ENCODE measurements at places on chromosomes 2 and 18. TPM values are rescaled to one million over a fixed set of nuclear protein-coding genes. Genes with fewer than 3 reads are reported as not detected.

DNA sequence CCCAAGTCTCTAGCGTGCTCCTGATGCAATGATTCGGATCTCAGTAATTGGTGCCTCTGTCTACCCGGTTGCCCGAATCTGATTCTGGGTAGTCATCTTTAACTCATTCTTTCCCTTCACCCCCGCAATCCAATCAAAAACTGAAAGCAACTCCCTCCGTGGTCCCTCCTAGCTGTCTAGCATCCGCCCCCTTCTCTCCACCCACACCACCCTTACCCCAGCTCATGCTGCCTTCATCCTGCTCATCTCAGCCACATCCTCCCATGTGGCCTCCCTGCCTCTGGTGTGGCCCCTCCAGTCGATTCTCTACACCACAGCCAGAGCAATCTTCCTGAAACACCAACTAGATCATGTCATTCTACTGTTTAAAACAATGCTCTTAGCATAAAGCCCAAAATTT is 62.3 kb downstream of the TTC32 start:
- no peak overlapping the region for H3K4me3 ChIP-seq
- H3K36me3 ChIP-seq: no peaks in the 10 kb centered on the region
- H3K27me3 ChIP-seq: peaks cover 38% of the 10 kb centered on the region
- H3K4me1 ChIP-seq: peaks cover 5% of the 10 kb centered on the region
- H3K27ac ChIP-seq: no peak overlapping the region

DNA sequence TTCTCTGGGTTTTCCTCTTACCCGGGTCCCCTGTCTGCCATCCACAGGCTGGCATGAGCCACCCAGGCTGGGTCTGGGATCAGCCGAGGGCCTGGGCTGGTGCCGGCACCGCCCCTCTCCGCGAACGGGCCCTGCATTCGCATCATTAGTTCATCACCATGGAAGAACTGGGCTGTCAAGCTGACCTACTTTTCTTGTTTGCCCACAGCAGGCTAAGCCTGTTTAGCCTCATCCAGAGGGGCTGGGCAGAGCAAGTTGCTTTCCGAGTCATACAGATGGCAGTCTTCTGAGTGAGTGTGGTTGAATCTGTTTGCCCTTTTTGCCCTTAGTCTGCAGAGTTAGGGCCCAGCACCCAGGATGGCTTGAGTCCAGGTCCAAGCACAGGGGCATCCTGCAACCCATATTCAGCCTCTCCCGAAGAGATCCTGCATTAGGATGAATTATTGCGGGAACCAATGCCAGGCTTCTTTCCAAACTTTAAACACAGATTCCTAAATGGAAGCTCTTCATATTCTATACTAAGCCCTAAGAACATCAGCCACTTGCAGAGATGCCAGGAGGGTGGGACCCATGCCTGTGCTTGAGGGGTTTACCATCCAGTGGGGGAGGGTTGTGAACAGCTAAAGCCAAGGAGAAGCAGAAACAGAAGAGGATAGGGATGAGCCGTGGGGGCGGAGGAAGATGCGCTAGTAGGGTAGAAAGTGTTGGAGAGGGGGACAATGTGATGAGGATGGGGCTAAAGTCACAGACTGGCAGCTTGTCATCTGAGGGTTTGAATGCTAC is 68.0 kb downstream of the NPAS2 start:
- no peaks in the 10 kb centered on the region for H3K36me3 ChIP-seq
- H3K4me3 ChIP-seq: no peak overlapping the region
- peaks cover 16% of the 10 kb centered on the region for H3K4me1 ChIP-seq
- H3K27ac ChIP-seq: no peak overlapping the region
- DNase-seq: no peak

CACNB4 gene
- 3.3 TPM for total RNA-seq

GRCh38 chr2:12658310-12658945 is 58.3 kb upstream of the TRIB2 start:
- no peaks in the 10 kb centered on the region for H3K36me3 ChIP-seq
- no peak for DNase-seq
- no peaks in the 10 kb centered on the region for H3K27me3 ChIP-seq
- peaks cover 1% of the 10 kb centered on the region for H3K4me1 ChIP-seq
- no peak overlapping the region for H3K27ac ChIP-seq

DNA sequence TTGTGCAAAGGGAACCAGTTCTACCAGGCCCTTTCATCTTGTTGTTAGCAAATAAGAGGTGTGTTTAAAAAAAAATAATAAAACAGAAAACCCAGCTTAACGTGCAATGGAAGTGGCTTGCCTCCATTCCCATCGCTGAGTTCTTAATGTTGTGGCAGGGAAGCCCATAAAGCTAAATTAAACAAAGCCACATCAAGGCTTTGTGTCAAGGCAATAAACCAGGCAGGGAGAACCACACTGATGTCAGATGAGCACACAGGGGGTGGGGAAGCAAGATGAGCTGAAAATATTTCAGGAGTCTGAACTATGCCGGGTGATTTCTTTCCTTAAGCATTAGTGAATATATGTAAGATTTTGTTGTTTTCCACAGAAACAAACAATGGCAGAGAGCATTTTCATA is 73.5 kb downstream of the PHLPP1 start:
- peak overlapping the region; percentile 84 for H3K27ac ChIP-seq
- H3K27me3 ChIP-seq: no peaks in the 10 kb centered on the region
- DNase-seq: no peak
- peaks cover 76% of the 10 kb centered on the region for H3K4me1 ChIP-seq

POTEI gene
- 7.0 TPM for total RNA-seq

DNA sequence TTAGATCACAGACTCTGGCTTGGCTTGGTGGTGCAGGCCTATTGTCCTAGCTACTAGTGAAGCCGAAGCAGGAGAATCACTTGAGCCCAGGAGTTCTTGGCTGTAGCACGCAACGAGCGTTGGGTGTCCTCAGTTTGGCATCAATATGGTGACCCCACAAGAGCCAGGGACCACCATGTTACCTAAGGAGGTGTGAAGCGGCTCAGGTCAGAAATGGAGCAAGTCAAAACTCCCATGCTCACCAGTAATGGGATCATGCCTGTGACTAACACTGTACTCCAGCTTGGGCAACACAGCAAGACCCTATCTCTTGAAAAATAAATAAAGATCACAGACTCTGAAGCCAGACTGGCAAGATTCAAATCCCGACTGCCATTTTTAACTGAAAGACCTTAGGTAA is 1.7 kb upstream of the NOL10 start:
- no peaks in the 10 kb centered on the region for H3K36me3 ChIP-seq
- peak overlapping the region; percentile 75 for H3K27ac ChIP-seq
- no peaks in the 10 kb centered on the region for H3K27me3 ChIP-seq
- no peak overlapping the region for H3K4me3 ChIP-seq
- peaks cover 6% of the 10 kb centered on the region for H3K4me1 ChIP-seq

DNA sequence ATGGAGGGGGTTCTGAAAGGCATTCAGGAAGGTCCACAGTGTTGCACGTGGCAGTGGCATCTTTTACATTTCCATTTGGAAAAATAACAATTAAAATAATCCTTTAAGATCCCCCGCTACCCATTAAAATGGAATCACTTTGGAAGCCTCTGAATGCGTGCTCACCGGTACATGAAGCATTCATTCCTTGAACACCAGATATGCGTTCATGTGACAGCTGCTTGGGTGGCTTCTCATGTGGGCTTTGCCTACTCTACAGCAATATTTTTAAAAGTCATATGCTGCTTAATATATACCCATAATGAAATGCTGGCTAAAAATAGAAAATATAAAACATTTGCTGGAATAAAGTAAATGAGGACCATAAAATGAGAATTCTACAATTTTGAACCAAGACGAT is 14.4 kb upstream of the HAAO start:
- no peak overlapping the region for H3K4me3 ChIP-seq
- peaks cover 24% of the 10 kb centered on the region for H3K4me1 ChIP-seq
- DNase-seq: no peak
- no peak overlapping the region for H3K27ac ChIP-seq
- H3K27me3 ChIP-seq: no peaks in the 10 kb centered on the region
- no peaks in the 10 kb centered on the region for H3K36me3 ChIP-seq

DSG1 gene
- total RNA-seq: 0.09 TPM

DNA sequence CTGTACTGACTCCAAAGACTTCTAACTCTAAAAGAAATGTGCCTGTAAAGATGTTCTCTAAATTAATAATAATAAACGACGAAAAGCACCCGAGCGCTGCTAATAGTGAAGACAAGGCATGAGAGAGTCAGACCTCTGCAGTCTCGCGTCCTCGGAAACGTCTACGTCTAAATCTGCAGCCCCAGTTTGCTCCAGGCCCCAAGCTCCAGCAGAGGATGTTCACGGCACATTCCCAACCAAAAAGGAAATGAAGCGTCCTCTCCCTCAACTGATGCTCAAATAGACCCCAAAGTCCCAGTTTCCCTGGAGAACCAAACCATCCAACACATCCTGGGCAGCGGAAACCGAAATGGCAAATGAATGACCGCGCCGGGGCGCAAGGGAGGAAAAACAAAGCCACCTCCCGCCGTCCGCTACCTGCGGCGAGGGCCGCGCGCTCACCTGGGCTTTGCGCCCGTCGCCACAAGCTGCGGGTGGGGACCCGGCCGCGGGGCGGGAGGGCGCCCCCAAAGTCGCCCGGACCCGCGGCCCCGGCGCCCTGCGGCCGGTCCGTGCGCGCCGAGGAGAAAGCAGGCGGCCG is 47.1 kb upstream of the CCDC150 start:
- no peaks in the 10 kb centered on the region for H3K36me3 ChIP-seq
- H3K27ac ChIP-seq: peak overlapping the region; percentile 95
- H3K27me3 ChIP-seq: peaks cover 16% of the 10 kb centered on the region
- H3K4me3 ChIP-seq: peak overlapping the region; percentile 93
- DNase-seq: peak; percentile 68
- peaks cover 36% of the 10 kb centered on the region for H3K4me1 ChIP-seq

CTAGE1 gene
- 0.07 TPM for total RNA-seq

DNA sequence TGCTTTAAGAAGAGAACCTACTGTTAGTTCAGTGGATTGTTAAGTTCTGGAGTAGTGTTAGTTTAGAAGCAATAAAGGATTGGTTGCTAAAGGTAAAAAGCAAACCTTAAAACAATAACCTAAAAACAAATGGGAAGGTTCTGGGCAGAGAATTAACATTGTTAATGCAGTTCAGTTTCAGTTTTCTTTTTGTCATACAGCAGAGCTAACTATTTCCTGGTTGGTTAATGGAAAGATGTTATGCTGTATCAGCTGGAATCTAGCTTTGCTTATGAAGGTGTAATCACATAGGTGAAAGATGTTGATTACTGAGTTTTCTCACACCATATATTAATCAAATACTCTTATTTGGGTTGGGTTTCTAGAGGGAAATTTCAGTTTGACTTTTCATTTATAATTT is 23.8 kb downstream of the SMAD4 start:
- H3K4me3 ChIP-seq: no peak overlapping the region
- peak overlapping the region; percentile 65 for H3K27ac ChIP-seq
- H3K4me1 ChIP-seq: no peaks in the 10 kb centered on the region
- peaks cover 20% of the 10 kb centered on the region for H3K36me3 ChIP-seq

GRCh38 chr2:199756211-199756610 is 94.8 kb downstream of the FTCDNL1 start:
- H3K27me3 ChIP-seq: peaks cover 37% of the 10 kb centered on the region
- no peak for DNase-seq
- H3K4me1 ChIP-seq: no peaks in the 10 kb centered on the region

DNA sequence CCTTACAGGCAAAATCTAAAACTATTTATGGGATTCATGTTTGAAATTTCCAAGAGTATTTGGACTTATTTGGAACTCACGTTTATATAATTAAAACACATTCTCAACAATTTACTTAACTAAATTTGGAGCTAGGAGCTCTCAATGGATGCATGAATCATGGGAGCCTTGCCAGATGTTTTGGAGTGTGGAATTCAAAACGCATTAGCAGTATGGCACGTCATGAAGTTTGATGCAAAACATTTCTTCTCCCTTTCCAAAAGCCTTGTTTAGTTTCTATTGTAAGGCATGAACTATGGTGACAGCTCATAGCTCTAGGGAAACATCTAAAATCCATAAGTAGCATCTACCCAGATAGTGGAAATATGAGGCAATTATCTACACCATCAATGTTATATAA is 701.6 kb downstream of the SATB2 start:
- H3K4me3 ChIP-seq: no peak overlapping the region
- peaks cover 3% of the 10 kb centered on the region for H3K4me1 ChIP-seq
- no peak overlapping the region for H3K27ac ChIP-seq
- DNase-seq: no peak

RAB12 gene
- total RNA-seq: 33.2 TPM

MEP1B gene
- 0.18 TPM for total RNA-seq

SERPINB11 gene
- not detected for total RNA-seq

TCF23 gene
- total RNA-seq: 0.04 TPM

DNA sequence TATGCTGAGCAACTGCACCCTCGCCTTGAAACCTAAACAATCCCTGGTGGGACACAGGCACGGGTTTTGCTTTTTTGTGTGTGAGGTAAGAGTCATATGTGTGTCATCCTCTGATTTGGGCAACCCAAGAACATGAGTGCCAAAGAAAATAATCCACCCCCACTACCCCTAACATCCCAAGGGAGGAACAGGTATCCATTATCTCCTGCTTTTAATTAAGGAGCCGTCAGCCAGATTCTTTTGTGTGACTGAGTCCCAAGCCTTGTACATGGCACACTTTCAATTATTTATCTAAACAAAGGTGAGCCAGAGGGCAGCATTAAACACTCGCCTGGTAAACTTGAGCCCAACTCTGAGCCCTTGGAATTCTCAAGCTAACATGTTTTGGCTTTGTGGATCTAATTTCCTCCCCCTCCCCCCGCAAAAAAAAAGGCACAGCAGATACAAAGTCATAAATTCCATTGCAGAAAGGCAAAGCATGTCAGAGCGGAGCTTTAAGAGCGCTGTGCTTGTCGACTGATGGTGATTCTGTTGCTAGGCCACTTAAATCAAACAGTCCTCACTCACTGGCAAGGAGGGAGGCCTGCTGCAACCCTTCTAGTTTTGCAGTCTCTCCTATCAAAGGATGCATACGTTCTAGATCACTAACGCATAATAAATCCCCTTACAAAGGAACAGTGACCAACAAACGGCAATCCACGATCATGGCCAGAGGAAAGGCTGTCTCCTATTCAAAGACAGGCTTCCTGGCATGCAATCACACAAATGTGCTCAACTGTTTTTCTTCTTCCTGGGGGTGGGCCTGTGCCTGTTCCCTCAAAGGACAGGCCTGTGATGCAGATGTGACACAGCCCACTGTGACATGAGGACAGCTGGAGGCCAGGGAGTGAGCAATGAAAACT is 143.5 kb upstream of the LMAN1 start:
- no peak overlapping the region for H3K4me3 ChIP-seq
- peaks cover 30% of the 10 kb centered on the region for H3K36me3 ChIP-seq
- H3K27me3 ChIP-seq: no peaks in the 10 kb centered on the region
- peak overlapping the region; percentile 94 for H3K27ac ChIP-seq
- peaks cover 54% of the 10 kb centered on the region for H3K4me1 ChIP-seq

DNA sequence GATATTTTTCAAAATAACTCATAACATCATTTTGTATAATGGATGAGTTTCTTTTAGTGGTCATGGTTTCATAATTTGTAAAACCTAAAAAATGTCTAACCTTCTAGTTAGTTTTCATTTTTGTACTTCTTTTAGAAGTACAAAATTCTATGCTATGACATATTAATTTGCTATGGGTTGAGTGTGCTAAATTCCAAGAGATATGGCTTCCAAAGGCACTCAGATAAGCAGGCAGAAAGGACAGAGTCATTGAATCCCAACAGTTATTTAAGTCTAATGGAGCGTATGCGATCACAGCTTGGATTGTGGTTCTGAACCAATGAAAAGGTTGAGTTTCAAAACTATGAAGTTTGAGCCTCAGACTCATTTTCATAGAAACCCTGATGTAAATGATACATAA is 37.0 kb downstream of the GCG start:
- no peak overlapping the region for H3K27ac ChIP-seq
- DNase-seq: no peak

GRCh38 chr18:11992096-11992790 is 10.9 kb downstream of the IMPA2 start:
- DNase-seq: no peak
- no peaks in the 10 kb centered on the region for H3K27me3 ChIP-seq
- no peak overlapping the region for H3K4me3 ChIP-seq
- H3K36me3 ChIP-seq: no peaks in the 10 kb centered on the region
- H3K4me1 ChIP-seq: peaks cover 35% of the 10 kb centered on the region

UCN gene
- total RNA-seq: 3.1 TPM

- H3K4me3 ChIP-seq: no peak overlapping the region
- DNase-seq: no peak
- peaks cover 1% of the 10 kb centered on the region for H3K36me3 ChIP-seq
These were observed 742.7 kb upstream of the ACVR2A start for GRCh38 chr2:147101941-147102790.
